Endothelial cell of umbilical vein (primary cell): ENCODE measurements at places on chromosomes 16 and 17.

DNA sequence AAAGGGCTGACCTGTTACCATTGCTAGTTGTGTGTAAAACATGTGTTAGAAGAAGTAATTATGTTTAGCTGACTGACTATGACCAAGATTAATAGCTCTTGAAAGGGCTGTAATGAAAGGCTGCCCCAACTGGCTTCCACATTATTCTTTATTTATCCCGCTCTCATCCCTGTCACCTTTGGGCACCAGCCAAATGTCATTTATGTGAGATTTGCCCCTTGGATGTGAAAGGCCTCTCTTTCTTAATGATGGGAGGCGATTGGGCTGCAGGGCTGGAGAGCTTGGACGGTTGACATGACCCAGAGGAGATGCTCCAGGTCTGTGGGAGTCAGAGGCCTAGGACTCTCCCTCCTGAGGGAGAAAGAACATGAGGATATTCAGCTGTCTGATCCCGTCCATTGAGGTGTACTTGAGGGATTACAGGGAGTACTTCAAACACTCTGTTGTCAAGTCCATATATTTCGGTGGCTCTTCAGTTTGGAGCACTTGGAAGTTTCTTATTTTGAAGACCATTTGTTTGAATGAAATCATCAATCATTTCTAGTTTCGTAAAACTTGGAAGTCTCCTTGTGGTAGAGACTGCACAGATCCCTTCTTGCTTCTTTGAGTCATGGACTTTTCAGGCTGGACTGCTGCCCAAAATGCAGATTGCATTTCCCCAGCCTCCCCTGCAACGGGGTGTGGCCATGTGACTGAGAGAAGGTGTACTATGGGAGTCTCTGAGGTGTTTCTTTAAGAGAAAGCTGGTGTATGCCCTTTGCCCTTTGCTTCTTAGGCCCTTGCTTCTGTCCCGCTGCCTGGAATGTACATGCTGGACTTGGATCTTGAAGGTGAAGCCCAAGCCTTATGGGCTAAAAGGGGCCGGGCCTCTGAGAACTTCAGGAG, 51.3 kb downstream of the FTO start:
- DNase-seq = no peak

DNA sequence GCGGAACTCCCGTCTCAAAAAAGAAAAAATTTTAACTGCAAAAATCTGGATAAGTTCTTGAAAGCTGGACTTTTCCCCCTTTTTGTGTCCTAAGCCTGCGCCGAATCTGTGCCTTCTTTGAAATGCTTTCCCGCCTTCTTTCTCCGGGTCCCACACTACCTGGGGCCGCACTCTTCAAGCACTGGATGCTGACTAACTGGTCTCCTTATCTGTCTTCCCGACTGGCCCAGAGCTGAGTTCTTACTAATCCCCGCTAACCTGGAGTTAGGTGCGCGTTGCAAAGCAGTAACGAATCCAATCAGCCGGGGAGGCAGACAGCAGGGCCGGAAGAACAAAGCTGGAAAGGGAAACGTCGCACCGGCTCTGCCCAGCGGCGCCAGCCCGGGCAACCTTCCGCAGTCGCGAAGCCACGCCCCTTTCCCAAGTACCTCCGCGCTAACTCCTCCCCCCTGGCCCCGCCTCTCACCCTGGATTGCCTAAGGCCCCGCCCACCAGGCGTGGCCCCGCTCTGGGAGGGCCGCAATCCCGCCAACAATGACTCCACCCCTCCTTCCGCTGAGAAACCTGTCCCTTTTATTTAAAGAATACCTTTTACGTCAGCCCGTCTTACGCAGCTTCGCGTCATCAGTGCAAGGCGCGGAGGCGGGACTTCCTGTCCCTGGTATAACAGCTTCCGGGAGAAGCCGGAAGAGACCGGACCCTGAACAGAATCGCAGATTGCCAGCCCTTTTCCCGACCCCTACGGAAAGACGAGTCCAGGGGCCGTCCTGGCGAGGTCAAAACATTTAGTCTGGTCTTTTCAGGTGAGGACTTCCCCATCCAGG, at the start of gene TMUB2:
TMUB2 (plus strand) TSS at position 666 of the 824 bp plus-strand sequence. CDS start 737 bp downstream, outside the sequence.
- DNase-seq = peak; percentile 100

- DNase-seq = no peak
These were observed 532.3 kb upstream of the PSMD7 start for GRCh38 chr16:73764321-73764720.

DNA sequence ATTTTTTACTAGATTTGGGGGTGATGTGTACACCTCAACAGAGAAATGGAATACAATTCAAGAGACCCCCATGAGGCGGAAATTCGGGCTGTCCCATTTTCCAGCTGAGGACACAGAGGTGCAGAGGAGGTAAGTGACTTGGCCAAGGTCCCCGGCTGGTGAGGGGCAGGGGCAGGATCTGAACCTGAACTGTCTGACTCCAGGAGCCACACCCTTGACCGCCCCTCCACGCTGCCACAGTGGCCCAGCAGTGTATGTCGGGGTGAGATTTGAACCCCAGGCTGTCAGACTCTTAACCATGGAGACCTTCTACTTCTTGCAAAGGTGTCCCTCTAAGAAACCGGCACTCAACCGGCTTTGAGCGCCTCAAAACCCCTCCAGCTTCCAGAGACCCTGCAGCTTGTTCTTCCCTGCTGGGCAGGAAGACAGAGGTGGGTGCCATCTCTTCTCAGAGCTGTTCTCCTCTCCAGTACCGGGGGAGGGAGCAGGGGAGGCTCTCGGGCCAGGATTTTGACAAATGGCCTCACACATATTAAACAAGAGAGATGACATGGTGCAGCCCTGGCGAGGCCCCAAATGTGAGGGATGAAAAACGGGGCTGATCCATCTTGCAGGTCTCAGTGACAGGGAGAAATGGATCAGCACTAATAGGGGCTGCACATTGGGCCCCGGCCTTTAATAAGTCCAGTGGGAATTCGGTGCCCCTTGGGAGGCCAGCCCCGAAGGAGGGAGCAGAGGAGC, 222.3 kb downstream of the GSG1L start:
- DNase-seq = no peak

DNA sequence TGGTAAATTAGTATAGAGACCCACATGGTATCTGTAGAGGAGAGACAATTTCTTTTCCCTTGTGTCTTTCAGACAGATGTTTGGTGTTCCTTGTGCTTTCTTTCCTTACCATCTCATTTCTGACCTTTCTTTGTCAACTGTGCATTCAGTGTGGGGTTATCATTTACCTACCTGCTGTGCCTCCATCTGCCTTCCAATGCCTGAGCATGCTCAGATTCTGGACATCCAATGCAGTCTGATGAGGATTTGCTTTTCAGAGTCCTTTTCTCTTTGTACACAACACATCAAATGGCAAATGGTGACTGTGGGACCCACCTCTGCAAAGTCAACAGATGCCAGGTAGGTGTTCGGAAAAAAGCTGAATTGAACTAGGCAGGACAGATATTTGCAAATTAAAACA, 364.8 kb downstream of the CA10 start:
- no peak for DNase-seq

DNA sequence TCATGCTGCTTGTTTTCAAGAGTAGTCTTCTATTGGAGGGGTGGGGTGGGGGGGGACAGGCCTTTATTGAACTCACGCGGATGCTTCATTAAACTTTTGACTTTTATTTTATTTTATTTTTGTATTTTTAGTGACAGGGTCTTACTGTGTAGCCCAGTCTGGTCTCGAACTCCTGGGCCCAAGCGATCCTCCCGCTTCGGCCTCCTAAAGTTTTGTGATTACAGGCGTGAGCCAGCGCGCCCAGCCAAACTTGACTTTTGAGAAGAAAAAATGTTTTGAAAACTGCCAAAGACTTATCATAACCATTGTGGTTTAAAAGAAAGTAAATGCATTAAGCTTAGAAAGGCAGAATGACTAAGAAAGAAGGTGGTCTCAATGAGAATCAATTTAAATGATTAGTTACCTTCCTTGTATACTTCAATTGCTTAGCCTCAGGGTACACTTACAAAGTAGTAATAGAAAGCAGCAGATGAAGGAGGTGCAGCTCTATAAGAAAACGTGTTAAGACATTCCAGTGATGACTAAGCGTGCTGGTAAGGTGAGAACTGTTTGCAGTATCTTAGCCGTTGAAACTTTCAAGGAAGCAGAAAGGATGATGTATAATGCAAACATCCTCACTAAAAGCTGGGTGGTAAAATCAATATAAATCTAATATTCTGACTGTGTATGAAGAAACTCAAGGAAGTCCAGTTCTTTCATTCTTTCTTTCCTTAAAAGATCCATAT, 1.2 kb downstream of the AP2B1 start:
- DNase-seq = peak; percentile 37

GRCh38 chr17:41492771-41493170, 3.1 kb upstream of the KRT36 start:
- peak; percentile 91 for DNase-seq

GRCh38 chr16:21943571-21943970, 9.6 kb upstream of the UQCRC2 start:
- DNase-seq = no peak

GRCh38 chr17:73617501-73617900, 26.7 kb downstream of the SDK2 start:
- no peak for DNase-seq

DNA sequence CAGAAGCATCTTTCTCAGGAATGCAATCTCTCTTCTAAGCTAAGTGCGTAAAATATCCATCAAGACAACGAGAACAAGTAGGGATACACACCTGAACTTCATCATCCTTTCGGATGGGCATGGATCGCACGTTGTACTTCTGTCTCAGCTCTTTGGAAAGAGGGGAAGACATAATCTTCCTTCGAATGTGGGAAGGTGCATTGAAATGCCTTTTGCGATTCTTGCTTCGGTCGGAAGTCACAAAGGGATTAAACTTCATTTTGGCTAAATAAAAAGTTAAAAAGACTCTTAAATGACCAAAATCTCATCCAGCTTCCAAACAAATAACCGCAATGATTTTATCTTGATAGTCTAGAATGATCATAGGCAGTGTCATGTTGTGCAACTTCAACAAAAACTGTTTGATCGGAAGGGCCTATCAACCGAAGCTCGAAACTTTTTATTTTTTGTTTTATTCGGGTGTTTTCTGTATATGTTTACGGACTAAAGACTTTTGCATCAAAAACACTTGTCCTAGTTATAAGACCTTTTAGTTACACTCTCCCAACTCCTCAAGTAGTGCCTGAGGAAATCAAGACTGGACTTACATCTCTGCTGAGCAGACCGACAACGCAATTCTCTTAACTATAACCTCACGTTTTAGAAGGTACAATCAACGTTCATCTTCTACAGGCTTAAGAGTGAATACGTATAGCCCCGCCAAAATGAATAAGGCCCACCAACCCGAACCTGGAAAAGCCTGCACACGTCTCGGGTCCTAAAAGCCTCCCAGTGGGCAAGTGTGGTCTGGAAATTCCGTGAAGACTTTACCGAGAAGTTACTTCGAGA, 727 bp downstream of the RPL26 start:
- DNase-seq = peak; percentile 51

GRCh38 chr17:62668091-62668804, 40.8 kb downstream of the MRC2 start:
- no peak for DNase-seq

GRCh38 chr16:8168016-8168415, 422.3 kb downstream of the TMEM114 start:
- no peak for DNase-seq

DNA sequence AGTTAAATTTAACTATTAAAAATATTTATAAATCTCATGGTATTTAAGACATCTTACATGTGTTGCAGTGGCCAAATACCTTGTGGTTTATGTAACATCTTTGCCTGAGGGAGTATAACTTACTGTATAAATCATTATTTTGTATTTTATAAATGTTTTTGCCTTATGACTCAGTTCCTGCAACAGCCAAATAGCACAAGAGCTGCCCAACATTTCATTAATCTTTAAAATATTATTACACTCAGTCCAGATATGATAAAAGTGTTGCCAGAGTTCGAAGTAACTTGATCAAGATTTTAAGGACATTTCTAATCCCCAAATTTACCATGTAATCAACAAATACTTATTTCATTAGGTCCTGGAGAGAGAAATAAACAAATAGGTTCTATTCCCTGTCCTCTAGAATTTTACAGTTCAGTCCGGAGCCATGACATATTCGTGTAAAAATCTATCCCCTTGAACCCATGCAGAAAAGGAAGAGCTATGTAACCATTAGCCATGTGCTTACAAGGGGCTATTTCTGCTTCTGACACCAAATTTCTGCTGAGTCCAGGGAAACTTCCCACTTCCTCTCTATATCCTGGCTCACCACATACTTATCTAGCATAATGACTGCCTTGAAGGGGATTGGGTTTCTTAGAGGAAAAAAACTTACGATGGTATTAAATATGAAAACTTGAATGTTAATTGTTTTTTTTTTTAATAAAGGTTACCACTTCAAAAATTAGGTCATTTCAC, 44.0 kb downstream of the IRX6 start:
- DNase-seq = no peak

DNA sequence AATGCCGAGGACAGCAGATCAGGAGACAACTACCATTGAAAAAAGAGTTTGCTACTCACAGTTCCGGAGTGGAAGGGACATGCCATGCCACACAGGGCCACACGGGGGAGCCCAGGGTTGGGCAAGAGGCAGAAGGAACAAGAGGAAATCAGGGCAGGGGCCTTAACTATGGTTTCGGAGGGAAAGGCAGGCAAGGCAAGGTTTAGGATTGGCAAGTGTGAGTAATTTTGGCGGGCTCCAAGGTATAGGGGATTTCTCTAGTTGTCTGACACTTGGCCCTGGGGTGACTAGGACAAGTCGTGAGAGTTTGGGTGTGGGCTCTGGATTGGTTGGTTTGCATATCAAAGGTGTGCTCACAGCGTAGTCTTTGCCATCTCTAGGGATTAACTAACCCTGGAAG, 27.0 kb upstream of the NTN1 start:
- DNase-seq = peak; percentile 47

DNA sequence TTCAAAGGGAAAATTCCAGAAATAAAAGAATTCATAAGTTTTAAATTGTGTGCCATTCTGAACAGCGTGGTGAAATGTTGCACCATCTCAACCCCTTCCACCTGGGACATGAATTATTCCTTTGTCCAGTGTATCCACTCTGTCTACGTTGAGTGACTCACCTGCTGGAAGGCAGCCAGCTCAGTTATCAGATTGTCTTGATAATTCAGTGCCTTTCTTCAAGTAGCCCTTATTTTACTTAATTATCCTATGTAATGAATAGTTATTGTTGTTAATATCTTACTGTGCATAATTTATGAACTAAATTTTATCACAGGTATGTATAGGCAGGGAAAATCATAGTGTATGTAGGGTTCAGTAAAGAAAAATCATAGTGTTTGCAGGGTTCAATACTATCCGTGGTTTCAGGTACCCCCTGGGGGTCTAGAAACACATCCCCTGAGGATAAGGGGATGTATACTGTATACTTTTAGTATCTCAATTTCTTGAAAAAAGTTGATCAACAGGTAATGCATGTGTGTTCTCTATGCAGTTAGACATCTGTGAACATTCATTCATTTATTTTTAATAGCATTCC, 7.7 kb upstream of the PCTP start:
- DNase-seq = peak; percentile 45

GRCh38 chr16:50982808-50983207, 168.3 kb downstream of the SALL1 start:
- DNase-seq = no peak

- DNase-seq = no peak
These were observed at the start of gene DPEP1 for GRCh38 chr16:89613231-89613953. Gene DPEP1 (plus strand): TSS chr16:89613642. CDS start chr16:89630411, 16,769 bp downstream.

GRCh38 chr17:77499699-77500435, 359.1 kb downstream of the SEC14L1 start:
- DNase-seq = no peak
